Stimulated activated CD8-positive, alpha-beta memory T cell treated with anti-CD3 and anti-CD28 coated beads, Interleukin-4, amount 100 ng/mL, for 4 hours (primary cell): ENCODE measurements at places on chromosomes 4 and X.

DNA sequence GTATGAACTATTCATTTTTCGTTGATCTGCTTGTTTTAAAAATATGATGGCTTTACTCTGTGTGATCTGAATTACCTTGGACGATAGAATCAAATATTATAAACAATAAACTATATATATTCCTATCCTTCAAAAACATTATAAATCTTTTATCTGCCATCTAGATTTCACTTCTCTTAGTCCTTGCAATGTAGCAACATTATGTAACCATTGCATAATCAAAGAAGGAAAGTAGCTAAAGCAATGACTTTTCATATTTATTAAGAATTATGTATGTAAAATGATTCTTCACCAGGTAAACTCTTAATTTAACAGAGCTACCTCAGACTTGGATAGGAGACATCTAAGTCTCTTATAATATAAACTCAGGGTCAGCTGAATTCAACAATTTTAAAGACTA is 210.5 kb downstream of the ADAMTS3 start:
- no peak for DNase-seq

DNA sequence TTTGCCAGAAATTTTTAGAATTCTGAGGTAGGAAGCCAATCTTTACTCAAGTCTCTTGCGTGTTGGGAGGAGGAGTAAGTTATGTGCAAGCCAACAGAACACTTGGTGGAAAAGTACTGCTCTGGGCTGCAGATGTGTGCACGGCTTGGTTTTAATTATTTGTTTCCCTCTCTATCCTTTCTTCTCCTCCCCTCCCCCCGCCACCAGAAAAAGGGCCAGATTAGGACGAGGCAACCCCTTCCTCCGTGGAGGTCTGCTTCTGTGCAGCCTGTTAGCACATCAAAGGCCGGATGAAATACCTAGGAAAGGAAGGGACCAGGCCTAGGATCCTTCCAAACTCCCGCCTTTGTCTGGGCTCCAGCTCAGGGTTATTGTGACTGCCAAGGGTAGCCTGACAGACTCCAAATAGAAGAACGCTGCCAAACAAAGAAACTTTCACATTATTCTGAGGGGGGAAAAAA is 1.0 kb upstream of the PGRMC1 start:
- no peak for DNase-seq

- DNase-seq = no peak
Observed at GRCh38 chr4:5452156-5452555, 256.2 kb downstream of the EVC2 start.

- DNase-seq = no peak
Observed at GRCh38 chr4:176425035-176425434, 105.3 kb downstream of the SPCS3 start.

DNA sequence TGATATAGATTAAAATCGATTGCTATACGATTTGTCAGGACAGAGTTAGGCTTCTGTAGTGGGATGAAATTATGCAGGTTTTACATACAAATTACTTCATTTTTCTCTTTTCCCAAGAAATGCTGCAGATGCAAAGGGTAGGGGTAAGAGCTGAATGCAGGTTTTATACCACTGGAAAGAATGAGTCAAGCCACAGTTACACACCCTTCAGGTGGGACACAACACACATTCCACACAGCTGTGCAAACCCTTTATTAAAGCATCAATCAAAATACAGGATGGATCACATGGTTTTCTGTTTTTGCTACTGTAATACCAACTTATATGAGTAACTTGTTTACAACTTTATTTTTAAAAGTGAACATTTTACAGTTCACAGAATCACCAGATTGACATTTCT is 39.8 kb downstream of the MFAP3L start:
- DNase-seq = no peak
